Panc1 (cell line): ENCODE measurements at places on chromosomes 7 and 10.

GRCh38 chr10:77770868-77771175 is 133.2 kb upstream of the KCNMA1 start:
- DNase-seq: no peak

DNA sequence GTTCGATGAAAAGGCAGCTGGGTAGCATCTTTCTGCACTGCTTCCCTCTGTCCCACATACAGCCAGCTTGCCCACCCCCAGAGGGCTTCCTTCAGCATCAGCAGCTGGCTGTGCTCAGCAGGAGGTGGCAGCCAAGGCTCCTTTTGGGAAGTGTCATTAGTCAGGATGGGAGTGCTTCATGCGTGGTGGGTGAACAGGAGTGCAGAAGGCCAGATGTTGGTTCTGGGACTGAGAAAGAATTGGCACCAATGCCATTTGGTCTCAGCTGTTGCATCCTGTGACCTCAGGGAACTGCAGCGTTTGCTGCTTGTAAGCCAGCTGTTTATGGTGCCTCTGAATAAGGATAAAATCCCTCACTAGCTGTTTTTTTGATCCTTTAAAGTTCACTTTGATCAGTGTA is 131.1 kb upstream of the SORCS3 start:
- no peak for DNase-seq

DNA sequence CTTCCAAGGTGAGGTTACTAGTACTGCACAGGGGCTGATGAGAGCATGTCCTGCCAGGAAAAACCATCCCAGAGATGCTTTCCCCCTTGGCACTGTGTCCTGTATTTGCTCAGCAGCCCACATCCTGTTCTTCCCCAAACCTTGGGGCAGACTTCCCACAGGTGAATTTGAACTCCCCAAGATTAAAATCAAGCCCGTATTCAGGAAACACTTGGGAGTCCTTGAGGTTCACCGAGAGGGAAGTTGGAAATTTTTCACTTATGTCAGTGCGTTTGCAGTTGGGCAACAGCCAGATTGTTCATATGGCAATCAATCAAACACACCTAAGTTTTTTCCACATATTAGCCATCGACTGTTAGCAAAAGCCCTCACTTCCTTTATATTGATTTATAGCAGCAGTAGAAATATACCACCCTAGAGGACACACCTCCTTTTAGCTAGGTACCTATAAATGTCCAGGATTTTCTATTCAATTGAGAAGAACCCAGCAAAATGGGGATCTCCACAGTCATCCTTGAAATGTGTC is at the start of gene DMBT1:
TSS of gene DMBT1 (plus strand) at position 476 of the 526 bp plus-strand sequence. CDS start at position 493, 17 bp downstream.
- no peak for DNase-seq

GRCh38 chr10:132328106-132328505 is 3.9 kb upstream of the LRRC27 start:
- DNase-seq: no peak
